Right cardiac atrium (tissue), 5 donors: ENCODE measurements at places on chromosomes 12 and 14. TPM values are rescaled to one million over a fixed set of nuclear protein-coding genes. Genes with fewer than 3 reads are reported as not detected.

The NELL2 gene
- 0.59 TPM for total RNA-seq

GRCh38 chr14:45072126-45072525 is 11.8 kb upstream of the PRPF39 start:
- DNase-seq, result no peak

GRCh38 chr14:96014176-96014575 is 25.0 kb upstream of the C14orf132 start:
- DNase-seq, result no peak

GRCh38 chr12:64099397-64099796 is 122.7 kb downstream of the KICS2 start:
- DNase-seq, result no peak

The MIA2 gene
- total RNA-seq, result 20.2 TPM
